Stimulated activated CD8-positive, alpha-beta memory T cell treated with anti-CD3 and anti-CD28 coated beads, Interleukin-7, amount 100 ng/mL, for 48 hours (primary cell): ENCODE measurements at places on chromosomes 12 and 14.

DNA sequence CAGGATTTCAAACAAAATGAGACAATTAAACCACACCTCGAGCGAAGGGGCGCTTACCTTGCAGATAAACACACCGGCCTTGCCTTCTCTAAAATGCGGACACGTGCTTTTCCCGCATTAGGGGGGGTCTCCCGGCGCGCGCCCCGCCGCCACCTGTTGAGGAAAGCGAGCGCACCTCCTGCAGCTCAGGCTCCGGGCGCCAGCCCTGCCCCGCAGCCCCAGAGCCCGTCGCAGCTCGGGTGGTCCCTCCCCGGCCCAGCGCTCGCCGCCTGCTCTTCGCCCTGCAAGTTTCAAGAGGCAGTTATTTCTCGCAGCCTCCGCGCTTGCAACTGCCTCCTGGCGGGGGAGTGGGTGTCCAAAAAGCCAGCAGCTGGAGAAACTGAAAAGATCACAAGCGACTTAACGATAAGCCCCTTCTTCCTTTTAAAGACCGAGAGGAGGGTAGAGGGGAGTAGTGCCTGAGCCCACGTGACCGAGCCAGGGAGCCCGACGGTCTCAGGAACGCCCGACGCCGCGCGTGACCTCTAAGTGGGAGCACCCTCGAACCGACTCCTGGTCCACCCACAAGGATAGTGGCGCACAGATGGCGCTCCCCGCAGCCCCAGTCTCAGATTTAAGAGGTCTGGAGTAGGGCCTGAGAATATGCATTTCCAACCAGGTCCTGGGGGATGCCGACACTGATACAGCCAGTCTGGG is at the start of gene ESR2:
Gene ESR2 (minus strand): TSS at position 396 of the 696 bp plus-strand sequence. CDS start 11,386 bp downstream, outside the sequence.
- DNase-seq, result peak; percentile 2

- DNase-seq, result no peak
These were observed 17.1 kb downstream of the DNAL1 start for GRCh38 chr14:73661872-73662271.

DNA sequence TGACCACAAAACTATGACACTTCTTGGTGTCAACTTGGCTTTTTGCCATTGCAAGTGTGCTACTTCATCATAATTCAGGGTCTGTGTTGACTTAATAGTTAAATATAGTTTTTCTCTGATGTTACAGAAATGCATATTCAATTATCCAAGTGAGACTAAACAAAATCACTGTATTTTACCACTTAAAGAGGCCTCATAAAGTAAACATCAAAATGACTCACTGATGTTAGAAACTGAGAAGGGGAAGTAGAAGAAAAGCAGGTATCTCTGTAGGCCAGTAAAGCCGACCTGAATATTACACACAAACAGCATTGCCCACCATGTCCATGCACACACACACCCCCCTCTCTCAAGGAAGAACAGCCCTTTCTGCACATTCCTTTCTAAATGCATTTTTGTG is 55.4 kb downstream of the RPAP3 start:
- no peak for DNase-seq

DNA sequence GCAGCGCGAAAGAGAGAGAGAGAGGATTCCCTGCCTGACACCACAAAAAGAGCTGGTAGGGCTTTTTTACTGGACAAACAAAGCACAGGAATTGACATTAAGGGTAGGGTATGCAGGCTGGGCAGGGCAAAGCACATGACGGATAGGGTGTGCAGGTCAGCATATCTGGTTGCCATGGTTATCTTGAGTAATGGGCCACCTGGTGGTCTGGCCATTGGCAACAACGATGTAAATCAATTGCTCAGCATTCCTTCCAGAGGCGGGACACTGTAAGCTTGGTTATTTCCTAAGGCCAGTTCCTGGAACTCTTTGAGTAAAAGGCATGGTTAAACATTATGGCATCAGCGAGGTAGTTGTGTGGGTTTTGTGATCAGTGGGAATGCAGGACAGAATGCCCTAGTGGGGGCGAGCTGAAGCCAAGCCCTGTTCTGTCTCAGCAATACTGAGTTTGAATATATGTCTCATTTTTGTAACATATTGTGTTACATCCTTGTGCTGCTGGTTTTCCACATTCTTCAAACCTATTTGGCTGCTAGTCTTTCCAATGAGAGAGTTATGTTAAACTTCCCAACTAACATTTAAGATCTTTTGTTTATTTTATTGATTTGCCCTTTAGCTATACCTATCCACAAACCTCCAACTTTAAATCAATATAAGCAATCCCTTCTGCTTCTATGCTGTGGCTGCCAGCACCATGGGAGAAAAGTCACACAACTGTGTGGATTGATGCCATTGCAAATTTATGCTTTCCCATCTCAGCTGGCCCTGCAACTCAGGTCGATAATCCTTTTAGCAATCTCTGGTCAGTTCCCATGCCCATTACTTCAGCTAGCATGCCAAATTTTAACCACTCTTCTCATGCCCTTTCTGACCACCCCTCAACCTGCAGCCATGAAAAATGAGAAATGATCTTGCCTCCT is 396.7 kb upstream of the PDE3A start:
- no peak for DNase-seq

GRCh38 chr14:30330445-30330844 is 228.5 kb upstream of the G2E3 start:
- no peak for DNase-seq

DNA sequence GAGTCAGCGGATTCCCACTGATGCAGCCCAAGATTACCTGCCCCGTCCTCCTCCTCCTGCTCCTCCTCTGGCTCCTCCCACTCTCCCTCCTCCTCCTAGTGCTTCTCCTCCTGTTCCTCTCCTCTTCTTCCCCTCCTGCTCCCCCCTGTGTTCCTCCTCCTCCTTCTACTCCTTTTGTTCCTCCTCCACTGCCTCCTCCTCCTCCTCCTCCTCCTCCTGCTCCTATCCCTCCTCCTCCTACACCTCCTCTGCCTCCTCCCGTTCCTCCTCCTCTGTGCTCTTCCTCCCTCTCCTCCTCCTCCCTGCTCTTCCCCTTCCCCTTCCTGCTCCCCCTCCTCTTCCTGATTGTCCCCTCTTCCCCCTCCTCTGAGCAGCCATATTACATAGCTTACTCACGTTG is 141.3 kb downstream of the CACNA1C start:
- DNase-seq, result no peak

- DNase-seq, result no peak
These were observed 25.3 kb downstream of the VASH1 start for GRCh38 chr14:76786601-76787000.

DNA sequence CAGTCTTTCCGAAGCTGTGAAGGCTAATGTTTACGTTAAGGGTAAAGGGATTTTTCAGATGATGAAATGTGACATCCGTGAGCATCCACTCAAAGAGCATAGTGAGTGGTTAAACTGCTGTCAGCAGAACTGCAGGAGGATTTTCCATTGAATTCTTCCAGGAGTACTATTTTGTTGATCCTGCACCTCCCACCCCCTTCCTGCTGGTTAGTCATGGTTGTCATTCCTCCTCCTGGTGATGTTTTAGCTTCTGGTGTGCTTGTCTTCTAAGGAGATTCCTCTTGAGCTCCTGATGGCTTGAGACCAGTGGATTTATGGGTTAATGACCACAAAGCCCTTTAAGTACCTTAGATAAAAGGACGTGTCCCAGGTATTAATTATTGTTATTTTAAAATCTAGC is 2.4 kb upstream of the GPRC5D start:
- no peak for DNase-seq

GRCh38 chr12:22986997-22987396 is 362.0 kb downstream of the ETNK1 start:
- DNase-seq, result no peak
